ENCODE measurements at places on chromosomes 1 and 21. TPM values are rescaled to one million over a fixed set of nuclear protein-coding genes. Genes with fewer than 3 reads are reported as not detected.

DNA sequence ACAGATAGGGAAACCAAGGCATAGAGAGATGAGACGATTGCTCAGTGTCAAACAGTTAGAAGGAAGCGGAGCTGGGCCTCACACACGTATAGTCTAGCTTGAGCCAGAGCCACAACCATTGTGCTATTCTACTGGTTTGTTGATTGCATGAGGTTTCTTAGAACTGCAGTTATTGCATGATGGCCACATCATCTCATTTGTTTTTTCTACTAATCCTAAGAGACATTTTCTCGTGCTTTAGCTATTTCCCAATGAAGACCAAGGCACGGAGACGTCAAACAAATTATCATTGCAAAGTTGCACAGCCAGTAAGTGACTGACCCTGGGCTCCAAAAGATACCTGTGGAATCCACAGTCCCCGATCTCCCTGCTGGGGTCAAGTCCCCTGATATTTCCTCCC is 25.1 kb upstream of the ZNF362 start:
- H3K36me3 ChIP-seq: peaks cover 9% of the 10 kb centered on the region
- DNase-seq: no peak
- no peak overlapping the region for H3K4me3 ChIP-seq
- no peak overlapping the region for H3K27ac ChIP-seq
- peaks cover 47% of the 10 kb centered on the region for H3K27me3 ChIP-seq

Gene ZNF593OS
- total RNA-seq: not detected

DNA sequence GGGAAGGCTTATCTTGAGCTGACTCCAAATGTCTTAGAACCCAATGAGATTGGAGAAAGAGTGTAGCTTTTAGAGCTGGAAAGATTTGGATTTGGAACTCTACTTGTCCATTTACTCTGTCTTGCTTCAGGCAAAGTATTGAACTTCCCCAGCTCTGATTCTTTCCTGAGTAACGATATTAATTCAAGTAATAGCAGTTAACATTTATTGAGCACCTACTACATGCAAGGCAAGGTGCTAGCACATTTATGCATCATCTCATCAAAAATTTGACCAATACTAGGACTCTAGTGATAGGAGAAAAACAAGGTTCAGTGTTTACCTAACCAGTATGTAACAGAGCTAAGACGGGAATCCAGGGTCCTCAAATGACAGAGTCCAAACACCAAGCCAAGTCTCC is 2.5 kb upstream of the LRRN2 start:
- DNase-seq: no peak
- peaks cover 74% of the 10 kb centered on the region for H3K27me3 ChIP-seq
- no peak overlapping the region for H3K4me3 ChIP-seq
- no peak overlapping the region for H3K27ac ChIP-seq
- H3K4me1 ChIP-seq: peaks cover 14% of the 10 kb centered on the region
- peaks cover 6% of the 10 kb centered on the region for H3K36me3 ChIP-seq

Gene RBM11
- 1.5 TPM for total RNA-seq

Gene C1orf115
- total RNA-seq: 2.1 TPM

GRCh38 chr1:45490121-45490625 is 790 bp downstream of the TESK2 start:
- no peak overlapping the region for H3K27ac ChIP-seq
- no peak overlapping the region for H3K4me3 ChIP-seq
- peaks cover 20% of the 10 kb centered on the region for H3K4me1 ChIP-seq
- no peak for DNase-seq

DNA sequence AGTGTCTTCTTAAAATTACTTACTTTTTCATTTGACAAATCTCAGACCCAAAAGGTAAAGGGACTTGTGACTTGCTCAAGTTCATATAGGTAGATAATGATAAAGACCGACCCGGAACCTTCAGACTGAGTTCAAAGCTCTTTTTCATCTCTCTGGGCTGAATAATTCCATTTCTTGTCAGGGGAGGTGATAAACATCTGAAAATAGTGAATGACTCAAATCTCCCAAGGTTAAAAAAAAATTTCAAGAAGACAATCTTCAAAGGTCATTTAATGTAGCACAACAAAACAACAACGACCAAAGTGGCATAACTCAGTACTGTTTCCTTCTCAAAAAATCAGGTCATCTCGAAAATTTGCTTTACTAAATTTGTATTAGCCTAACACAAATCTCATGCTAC is 20.6 kb downstream of the LUZP1 start:
- H3K27ac ChIP-seq: peak overlapping the region; percentile 41
- H3K36me3 ChIP-seq: peaks cover 2% of the 10 kb centered on the region
- peaks cover 32% of the 10 kb centered on the region for H3K4me1 ChIP-seq
